ENCODE measurements at places on chromosomes 6 and 20.

- no peak for DNase-seq
Measured at GRCh38 chr6:135410856-135411255, 86.7 kb downstream of the AHI1 start.

DNA sequence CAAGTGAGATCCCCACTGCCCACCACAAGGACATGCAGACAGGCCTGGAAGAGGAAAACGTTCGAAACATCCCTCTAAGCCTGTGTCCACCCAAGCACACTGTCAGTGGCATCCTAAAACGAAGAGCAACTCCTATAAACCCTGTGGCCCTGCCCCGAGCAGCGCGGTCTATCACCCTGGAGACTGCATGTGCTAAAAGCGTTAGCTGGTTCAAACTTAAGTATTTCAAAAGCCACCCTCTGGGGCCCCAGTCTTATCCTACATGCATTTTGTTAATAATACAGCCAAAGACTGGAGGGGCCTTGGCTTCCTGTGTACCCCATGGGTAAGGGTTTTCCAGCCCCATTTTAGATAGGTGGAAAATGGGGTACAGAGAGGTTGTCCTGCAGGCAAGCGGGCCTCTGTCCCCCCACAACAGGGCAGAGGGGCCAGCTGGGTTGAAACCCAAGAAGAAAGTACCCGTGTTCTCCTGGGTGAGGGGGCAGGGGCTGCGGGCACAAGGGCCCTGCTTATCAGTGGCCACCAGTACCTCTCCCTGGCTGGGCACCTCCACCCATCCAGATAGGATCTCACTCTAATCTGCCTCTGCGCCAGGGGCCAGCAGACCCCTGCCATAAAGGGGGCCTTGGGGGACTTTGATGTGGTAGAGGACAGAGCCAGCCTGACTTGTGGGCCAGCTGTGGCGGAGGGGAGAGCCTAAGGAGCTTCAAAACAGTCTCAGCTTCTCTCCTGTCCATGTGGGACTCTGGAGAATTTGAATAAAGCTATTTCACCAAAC is 28.3 kb downstream of the PREX1 start:
- no peak for DNase-seq

GRCh38 chr20:10132387-10132786 is 86.2 kb upstream of the SNAP25 start:
- no peak for DNase-seq

GRCh38 chr6:108108374-108108773 is 33.8 kb upstream of the OSTM1 start:
- DNase-seq: no peak

GRCh38 chr6:154824076-154824475 is 90.9 kb downstream of the SCAF8 start:
- no peak for DNase-seq

DNA sequence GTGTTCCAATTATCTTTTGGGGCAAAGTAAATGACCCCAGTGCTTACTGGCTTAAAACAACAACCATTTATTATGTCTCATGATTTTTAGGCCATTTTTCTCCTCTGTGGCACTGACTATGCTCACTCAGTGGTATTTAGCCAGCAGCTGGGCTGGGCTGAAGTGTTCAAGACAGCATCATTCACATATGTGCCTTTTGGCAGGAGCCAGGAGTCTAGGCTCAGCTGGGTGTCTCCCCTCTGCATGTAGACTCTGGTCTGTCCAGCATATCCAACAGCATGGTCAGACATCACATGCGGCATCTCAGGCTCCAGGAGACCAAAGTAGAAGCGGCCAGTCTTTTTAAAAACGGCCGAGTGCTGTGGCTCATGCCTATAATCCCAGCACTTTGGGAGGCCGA is 120.3 kb upstream of the TOP1 start:
- DNase-seq: no peak
